Naive thymus-derived CD8-positive, alpha-beta T cell (primary cell): ENCODE measurements at places on chromosomes 16 and 17.

DNA sequence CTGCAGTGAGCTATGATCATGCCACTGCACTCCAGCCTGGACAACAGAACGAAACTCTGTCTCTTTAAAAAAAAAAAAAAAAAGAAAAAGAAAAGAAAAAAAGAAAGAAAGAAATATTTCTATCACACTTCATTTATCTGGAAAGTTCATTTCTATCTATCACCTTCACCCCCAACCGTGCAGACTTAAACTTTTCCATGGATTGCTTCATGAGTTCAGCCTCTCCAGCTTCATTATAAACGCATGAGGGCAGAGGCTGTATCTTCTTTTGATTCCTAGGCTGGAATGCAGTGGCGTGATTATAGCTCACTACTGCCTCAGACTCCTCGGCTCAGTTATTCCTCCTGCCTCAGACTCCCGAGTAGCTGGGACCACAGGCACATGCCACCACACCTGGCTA, 28.2 kb downstream of the MRC2 start:
- DNase-seq = no peak

GRCh38 chr17:12342161-12342560, 321.5 kb downstream of the MAP2K4 start:
- DNase-seq = no peak

GRCh38 chr17:77363821-77364361, 223.1 kb downstream of the SEC14L1 start:
- DNase-seq = no peak

DNA sequence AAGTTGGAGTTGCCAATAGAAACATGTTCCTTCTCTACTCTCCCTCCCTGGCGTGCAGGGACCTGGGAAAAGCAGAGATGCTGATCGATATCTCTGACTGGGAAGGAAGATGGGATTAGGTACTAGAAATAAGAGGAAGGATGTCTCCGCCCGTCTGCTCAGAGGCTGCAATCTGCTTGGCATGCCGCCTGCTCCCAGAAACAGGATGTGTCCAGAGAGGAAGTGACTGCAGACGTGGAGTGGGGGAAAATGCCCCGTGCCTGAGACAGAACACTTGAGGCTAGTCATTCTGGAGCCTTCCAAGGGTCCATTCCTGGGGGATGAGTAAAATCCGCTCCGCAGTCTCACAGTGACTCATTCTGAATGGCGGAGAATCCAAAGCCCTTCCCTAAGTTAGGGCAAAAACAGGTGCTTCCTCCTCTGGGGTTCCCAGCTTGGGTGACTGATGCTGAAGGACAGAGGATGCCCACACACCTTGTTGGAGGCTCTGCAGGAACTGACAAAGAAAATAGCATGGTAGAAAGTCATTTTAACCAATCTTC, 45.0 kb upstream of the SMURF2 start:
- DNase-seq = no peak

- DNase-seq = no peak
These were observed 216.7 kb upstream of the RBFOX1 start for GRCh38 chr16:7115898-7116297.

DNA sequence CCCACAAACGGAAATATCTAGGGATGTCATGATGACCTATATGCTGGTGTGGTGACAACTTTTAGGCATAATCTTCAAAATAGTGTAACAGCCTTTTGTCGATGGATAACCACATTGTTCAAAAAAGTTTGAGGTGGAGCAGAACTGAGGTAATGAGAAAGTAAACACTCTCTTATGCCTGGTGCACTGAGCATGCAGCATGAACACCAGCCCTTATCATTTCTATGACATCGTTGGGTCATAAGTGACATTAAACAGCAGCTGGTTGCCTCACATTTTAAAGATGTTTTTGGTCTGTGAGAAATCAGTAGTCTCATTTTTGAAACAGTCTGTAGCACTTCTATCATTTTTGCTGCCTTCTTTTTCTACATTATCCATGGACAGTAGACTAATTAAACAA, 1.8 kb downstream of the KRT23 start:
- DNase-seq = no peak

DNA sequence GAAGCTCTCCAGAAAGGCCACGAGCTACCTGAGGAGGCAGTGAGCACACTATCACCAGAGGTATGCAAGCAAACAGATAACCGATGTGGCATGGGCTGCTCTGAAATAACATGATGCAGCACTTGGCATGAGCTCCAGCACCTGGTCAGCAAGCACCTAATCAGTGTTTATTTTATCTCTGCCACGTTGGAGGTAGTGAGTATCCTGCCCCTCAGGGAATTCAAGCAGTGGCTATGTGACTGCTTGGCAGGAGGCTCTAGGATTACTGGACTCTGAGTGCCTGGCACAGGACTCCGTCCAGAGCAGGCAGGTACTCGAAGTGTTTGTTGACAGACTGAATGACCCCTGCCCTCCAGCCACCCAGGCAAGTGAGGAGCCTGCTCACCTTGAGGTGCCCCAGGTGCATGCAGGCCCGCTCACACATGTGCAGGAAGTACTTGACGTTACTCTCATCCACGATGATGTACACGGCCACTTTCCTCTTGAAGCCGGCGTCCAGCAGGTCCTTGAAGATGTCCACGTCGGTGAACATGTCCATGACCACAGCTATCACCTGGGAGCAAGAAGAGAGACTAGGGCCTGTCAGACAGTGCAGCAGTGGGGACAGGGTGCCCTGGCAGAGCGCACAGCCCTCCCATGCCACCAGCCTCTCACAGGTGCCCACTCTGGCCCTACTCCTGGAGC, 16.6 kb downstream of the FAM83G start:
- no peak for DNase-seq

DNA sequence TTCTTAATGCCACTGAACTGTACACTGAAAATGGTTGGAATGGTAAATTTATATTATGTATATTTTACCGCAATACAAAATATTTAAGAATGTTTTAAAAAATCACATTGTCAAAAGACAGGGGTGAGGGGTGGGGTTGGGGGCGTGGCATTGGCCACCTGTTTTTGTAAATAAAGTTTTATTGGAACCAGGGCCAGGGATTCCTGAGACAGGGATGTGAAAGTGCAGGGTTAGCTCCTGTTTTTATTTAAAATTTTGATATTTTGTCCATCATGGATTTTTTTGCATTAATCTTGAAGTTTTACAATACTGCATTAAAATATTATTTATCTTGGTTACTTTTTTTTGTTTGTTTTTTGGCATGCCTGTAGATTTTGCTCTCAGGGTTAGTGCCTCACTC, 2.3 kb upstream of the FA2H start:
- DNase-seq = no peak

- DNase-seq = no peak
These were observed 45.1 kb downstream of the TNRC6A start for GRCh38 chr16:24774510-24774909.

- DNase-seq = no peak
These were observed 132.2 kb downstream of the IRF8 start for GRCh38 chr16:86031141-86031678.

GRCh38 chr16:25151996-25152395, 40.5 kb downstream of the LCMT1 start:
- DNase-seq = no peak

DNA sequence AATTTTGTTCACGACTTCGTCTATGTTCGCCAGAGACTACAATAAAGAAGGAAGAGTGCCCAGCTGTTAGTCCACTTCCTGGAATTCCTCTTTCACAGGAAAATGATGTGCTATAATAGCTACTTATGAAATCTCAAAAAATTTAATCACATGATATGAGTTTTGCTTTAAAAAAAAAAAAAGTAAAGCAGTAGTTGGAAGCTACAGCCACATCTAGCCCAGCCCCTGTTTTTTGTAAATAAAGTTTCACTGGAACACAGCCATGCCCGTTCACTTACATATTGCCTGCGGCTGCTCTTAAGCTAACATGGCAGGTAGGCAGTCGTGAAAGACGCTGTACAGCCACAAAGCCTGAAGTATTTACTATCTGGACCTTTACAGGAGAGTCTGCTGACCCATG, 15.3 kb downstream of the VPS53 start:
- no peak for DNase-seq

DNA sequence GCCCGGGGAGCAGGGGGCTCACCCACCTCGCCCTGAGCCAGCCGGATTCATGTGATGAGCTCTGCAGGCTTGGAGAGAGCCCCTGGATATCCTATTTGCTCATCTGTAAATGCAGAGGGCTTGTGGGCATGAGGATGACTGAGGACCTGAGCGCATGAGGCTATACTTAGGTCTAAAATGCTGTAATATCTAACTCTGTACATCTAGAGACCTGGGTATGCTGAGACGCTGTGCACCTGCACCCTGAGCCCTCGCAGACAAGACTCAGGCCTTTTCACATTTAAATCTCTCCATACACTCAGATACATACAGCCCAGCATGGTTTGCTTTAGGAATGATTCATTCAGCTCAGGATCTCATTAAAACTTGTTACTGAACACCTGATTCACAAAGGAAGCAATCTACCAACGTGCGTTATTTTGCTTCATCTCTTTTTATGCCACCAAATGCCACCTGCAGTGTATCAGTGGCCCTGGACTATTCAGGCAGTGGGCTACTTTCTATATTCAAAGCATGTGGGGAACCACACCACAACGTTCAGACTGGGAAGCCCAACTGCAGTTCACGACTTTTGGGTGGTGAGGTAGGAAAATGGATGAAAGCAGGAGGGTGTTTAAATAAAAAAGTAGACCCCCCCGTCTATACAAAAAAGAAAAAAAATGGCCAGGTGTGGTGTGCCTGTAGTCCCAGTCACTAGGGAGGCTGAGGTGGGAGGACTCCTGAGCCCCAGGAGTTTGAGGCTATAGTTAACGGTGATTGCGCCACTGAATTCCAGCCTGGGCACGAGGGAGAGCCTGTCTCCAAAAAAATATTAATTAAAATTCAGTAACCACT, 12.0 kb downstream of the USP7 start:
- no peak for DNase-seq

- DNase-seq = no peak
These were observed 999 bp downstream of the CMC2 start for GRCh38 chr16:81005610-81006161.

GRCh38 chr17:77959926-77960521, 1.5 kb downstream of the TNRC6C start:
- peak; percentile 52 for DNase-seq

GRCh38 chr16:56468800-56469199, 17.4 kb downstream of the OGFOD1 start:
- no peak for DNase-seq

- DNase-seq = no peak
These were observed 61.7 kb downstream of the KCNJ2 start for GRCh38 chr17:70230850-70231640.

DNA sequence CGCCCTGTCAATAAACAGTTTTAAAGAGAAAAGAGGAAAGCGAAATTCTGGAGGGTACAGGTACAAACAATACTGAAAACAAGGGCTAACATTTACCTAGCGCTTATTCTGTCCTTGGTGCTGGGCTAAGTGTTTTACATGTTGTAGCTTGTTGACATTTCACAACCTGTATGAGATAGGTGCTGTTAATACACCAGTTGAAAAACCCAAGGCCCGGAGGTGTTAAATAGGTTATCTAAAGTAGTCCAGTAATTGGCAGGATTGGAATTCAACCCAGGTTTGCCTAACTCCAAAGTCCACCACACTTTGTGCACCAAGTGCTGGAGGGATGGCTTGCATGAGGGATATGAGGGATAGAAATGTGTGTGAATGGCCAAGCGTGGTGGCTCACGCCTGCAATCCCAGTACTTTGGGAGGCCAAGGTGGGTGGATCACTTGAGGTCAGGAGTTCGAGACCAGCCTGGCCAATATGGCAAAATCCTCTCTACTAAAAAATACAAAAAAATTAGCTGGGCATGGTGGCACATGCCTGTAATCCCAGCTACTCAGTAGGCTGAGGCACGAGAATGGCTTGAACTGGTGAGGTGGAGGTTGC, 2.9 kb downstream of the ATP6V0D1 start:
- DNase-seq = no peak

GRCh38 chr17:38454532-38454931, 26.3 kb downstream of the ARHGAP23 start:
- DNase-seq = no peak
